ENCODE measurements at places on chromosomes 3 and 15. TPM values are rescaled to one million over a fixed set of nuclear protein-coding genes. Genes with fewer than 3 reads are reported as not detected.

GP5 gene
- total RNA-seq = not detected

ACAN gene
- total RNA-seq = 4.7 TPM

ZPLD1 gene
- not detected for total RNA-seq

SLC24A5 gene
- not detected for total RNA-seq

- H3K27ac ChIP-seq = no peak overlapping the region
- no peak overlapping the region for H3K4me3 ChIP-seq
- no peak for DNase-seq
- no peaks in the 10 kb centered on the region for H3K4me1 ChIP-seq
- no peaks in the 10 kb centered on the region for H3K36me3 ChIP-seq
- no peaks in the 10 kb centered on the region for H3K27me3 ChIP-seq
Measured at GRCh38 chr3:27130796-27131195, 238.4 kb downstream of the NEK10 start.

- DNase-seq = no peak
- no peaks in the 10 kb centered on the region for H3K27me3 ChIP-seq
- H3K36me3 ChIP-seq = no peaks in the 10 kb centered on the region
- H3K4me3 ChIP-seq = no peak overlapping the region
Measured at GRCh38 chr15:83268147-83268546, 16.3 kb downstream of the BNC1 start.

DNA sequence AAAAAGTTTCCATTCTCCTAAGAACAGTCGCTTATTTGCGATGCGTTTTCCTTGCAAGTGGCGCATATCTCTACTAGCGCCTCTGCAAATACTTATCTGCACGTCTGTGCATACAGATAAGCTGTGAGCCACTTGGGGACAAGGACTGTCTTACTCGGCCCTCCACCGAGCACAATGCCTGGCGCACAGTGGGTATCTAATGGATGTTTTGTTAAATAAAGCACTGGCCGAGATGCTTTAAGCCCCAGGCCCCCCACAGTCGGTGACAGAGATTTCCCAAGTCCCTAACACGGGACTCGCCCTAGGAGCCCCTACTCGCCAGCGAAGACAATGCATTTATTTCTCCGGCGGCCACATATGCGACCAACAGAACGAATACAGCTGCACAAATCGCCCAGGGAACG is 503 bp downstream of the HLTF start:
- H3K4me1 ChIP-seq = no peaks in the 10 kb centered on the region
- peak overlapping the region; percentile 73 for H3K27ac ChIP-seq
- no peaks in the 10 kb centered on the region for H3K27me3 ChIP-seq
- peak overlapping the region; percentile 75 for H3K4me3 ChIP-seq
- no peaks in the 10 kb centered on the region for H3K36me3 ChIP-seq
- DNase-seq = peak; percentile 19

- H3K36me3 ChIP-seq = no peaks in the 10 kb centered on the region
- no peak overlapping the region for H3K4me3 ChIP-seq
- H3K27ac ChIP-seq = no peak overlapping the region
- no peaks in the 10 kb centered on the region for H3K27me3 ChIP-seq
Measured at GRCh38 chr3:13505147-13506130, 25.3 kb downstream of the HDAC11 start.

Measured in prostate gland (tissue), 2 donors.